Activated T-helper 17 cell treated with anti-CD3 and anti-CD28 coated beads, Interleukin-2, amount 50 U/mL, for 72 hours (primary cell): ENCODE measurements at places on chromosomes 7 and 10.
A peak's percentile ranks its signal among the peaks of the same experiment; 100 is the strongest.

DNA sequence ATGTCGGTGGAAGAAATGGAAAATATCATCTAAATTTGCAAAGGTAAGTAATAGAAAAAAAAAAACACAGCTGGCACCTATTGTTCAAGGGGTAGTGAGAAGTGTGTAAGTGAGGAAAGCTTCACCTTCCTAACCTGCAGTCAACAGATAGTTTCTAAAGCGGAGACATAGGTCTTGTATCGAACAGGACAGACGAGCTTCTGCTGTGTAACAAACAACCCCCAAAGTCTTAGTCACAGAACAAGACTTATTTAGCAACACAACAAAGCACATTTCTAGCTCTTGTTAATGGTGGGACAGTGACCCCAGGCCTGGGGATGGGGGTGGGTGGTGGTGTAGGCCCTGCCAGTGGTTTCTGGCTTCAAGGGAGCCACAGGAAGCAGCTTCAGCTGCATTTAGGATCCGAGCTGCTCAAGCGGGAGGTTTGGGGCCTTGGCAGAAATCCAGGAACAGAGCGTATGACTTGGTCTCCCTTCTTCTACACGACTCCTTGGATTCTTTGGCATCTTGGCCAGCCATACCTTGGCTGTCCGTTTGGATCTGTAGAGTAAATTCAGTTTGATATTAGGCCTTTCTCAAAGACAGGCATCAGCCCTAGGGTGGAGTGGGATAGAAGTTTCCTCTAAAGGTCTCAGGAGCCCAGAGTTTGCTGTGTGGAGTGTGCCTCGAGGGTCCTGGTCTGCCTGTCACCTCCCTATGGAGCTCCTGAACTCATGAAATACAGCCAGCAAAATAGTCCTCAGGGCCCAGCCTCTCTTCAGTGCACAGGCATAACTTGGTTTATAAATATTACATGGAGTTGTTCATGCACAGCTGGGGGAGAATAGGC is 56.9 kb upstream of the SHH start:
- no peak for ATAC-seq
- no peak overlapping the region for H3K4me3 ChIP-seq
- no peaks in the 10 kb centered on the region for H3K4me1 ChIP-seq
- H3K27me3 ChIP-seq = peaks cover 19% of the 10 kb centered on the region

DNA sequence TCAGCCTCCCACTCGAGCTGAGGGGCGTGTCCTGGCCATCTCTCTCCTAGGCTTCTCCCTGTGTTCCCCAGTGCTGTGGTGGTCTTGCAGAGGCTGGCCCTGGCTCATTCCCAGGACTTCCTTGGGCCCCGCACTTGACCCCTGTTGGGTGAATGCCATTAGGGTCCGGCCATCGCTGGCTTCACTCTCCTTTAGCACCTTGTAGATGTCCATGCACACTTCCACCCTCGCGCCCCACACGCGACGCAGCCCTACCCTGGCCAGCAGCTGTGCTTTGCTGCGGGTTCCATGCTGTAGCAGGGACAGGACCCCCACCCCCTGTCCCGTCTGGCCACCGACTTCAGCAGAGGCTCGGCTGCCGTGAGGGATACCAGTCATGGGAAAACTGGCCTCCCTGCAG is 46.3 kb downstream of the PITRM1 start:
- peaks cover 100% of the 10 kb centered on the region for H3K36me3 ChIP-seq
- peaks cover 3% of the 10 kb centered on the region for H3K4me1 ChIP-seq
- no peaks in the 10 kb centered on the region for H3K27me3 ChIP-seq
- no peak overlapping the region for H3K4me3 ChIP-seq
- H3K27ac ChIP-seq = no peak overlapping the region
- no peak for ATAC-seq

- H3K36me3 ChIP-seq = no peaks in the 10 kb centered on the region
- no peaks in the 10 kb centered on the region for H3K27me3 ChIP-seq
- ATAC-seq = peak; percentile 26
These were observed 17.3 kb downstream of the MGAM start for GRCh38 chr7:142012825-142013511.

DNA sequence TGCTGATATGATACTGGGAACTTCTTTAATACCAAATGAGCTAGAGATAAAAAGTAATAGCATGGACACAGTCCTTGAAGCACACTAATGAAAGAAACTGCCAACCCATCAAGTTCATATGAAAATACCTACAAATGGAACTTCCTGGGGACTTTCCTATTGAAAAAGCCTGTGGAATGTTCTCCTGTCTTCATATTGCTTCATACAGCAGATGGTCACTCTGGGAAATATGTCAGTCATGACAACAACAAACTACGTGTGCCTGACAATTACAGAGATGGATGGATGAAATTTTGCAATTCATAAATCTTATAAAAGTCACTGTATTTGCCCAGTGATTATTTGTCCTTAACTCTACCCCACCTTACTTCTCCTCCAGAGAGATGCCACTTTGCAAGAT is 106.6 kb upstream of the COL1A2 start:
- peaks cover 19% of the 10 kb centered on the region for H3K27me3 ChIP-seq
- H3K4me3 ChIP-seq = no peak overlapping the region
- H3K36me3 ChIP-seq = no peaks in the 10 kb centered on the region
- no peaks in the 10 kb centered on the region for H3K4me1 ChIP-seq
- H3K27ac ChIP-seq = no peak overlapping the region
- no peak for ATAC-seq

GRCh38 chr7:117993377-117994003 is 120.2 kb upstream of the CTTNBP2 start:
- ATAC-seq = peak; percentile 21
- H3K27me3 ChIP-seq = no peaks in the 10 kb centered on the region
- no peaks in the 10 kb centered on the region for H3K36me3 ChIP-seq
- no peak overlapping the region for H3K27ac ChIP-seq
- no peak overlapping the region for H3K4me3 ChIP-seq

- H3K4me3 ChIP-seq = no peak overlapping the region
- H3K27ac ChIP-seq = no peak overlapping the region
- H3K27me3 ChIP-seq = no peaks in the 10 kb centered on the region
- no peaks in the 10 kb centered on the region for H3K4me1 ChIP-seq
These were observed 988.6 kb downstream of the SORCS1 start for GRCh38 chr10:106175760-106176377.

DNA sequence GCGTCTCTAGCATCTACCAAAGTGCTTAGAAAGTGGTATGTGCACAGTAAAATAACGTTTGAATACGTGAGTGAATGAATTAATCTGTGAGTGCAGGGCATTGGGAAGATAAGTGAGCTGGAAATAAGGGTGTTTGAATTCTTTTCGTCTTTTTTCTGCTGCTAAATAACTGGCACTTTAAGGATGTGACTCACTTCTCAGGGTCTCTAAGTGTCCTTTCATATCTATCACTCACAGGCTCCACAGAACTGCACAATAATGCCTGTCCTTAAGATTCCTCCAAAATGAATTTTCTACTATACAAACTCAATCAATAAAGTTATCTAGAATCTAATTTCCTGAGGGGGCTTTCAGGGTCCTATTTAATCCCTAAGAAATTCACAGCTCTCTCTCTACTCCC is 3.2 kb upstream of the DGKB start:
- H3K4me1 ChIP-seq = no peaks in the 10 kb centered on the region
- no peaks in the 10 kb centered on the region for H3K36me3 ChIP-seq
- ATAC-seq = no peak
- no peak overlapping the region for H3K4me3 ChIP-seq
- no peaks in the 10 kb centered on the region for H3K27me3 ChIP-seq

- no peak overlapping the region for H3K4me3 ChIP-seq
- H3K27ac ChIP-seq = no peak overlapping the region
- peaks cover 12% of the 10 kb centered on the region for H3K27me3 ChIP-seq
- H3K4me1 ChIP-seq = no peaks in the 10 kb centered on the region
These were observed 12.7 kb downstream of the LDB3 start for GRCh38 chr10:86681047-86681446.

DNA sequence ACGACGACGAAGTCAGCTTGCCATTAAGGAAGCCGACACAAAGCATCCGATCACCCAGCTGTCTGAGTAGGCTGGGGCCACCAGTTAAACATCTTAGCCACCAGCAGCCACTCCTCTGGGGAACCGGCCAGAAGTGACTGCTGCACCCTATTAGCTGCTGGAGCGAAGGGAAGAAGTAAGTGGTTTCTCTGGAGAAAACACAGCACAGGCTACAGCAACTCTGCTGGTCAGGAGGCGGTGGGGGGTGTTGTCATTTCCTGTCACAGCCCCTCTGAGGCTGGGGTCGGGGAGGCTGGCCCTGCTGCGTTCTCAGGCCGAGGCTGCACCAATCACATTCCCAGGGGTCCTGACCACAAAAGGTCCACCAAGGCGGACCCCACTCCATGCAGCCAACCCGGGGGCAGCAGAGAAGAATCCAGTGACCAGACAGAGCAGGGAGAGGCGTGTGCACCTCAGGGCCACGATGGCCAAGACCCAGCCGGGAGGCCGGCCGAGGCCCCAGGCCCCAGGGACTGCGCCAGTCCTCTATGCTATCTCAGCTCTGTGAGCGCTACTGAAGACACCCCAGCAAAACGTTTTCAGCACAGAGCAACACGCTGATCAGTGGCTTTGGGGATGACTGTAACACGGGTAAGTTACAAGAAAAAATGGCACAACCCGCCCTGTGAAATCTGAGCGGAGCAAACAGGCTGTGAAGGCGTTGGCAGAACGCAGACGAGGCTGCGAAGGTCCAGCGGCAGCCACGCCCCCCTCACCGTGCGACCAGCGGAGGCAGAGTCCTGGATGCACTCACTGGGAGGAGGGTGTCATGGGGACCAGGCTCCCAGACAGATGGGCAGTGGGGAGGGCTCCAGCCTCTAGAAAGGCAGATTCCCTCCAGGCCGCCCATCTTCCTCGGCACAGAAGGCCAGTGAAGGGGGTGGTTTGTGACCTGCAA is 24.8 kb downstream of the STK32C start:
- H3K4me1 ChIP-seq = peaks cover 15% of the 10 kb centered on the region
- no peaks in the 10 kb centered on the region for H3K36me3 ChIP-seq
- H3K27me3 ChIP-seq = peaks cover 3% of the 10 kb centered on the region
- no peak overlapping the region for H3K27ac ChIP-seq

DNA sequence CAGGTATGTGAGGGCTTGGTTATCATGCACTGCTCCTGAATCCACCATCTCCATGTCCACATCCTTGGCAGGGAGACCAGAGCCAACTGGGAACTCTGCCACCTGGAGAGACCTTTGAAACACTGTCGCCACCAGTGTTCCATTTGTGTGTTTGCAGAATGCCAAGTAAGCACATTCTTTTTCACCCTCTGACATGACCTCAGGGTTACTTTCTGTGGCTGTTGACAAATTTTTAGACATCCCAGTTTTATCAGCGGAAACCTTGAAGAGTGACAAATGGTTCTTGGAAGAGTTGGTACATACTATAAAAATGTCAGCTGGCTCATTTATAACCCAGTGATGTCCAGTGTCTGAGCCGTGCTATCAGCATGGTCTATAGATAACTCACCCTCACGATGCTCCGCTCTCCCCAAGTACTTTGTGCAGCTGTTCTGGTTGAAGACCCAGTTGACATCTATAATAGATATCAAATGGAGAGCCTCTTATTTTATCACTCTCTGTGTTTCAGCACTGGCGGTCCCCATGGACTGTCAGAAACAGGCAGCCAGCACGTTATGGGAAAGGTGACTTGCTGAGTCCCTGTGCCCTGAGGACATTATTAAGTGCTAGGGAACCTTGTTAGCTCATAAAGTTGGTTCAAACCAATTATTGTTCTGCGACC is 563.1 kb upstream of the GALNT17 start:
- H3K4me1 ChIP-seq = no peaks in the 10 kb centered on the region
- no peak overlapping the region for H3K27ac ChIP-seq

- H3K4me1 ChIP-seq = no peaks in the 10 kb centered on the region
- no peak overlapping the region for H3K27ac ChIP-seq
- ATAC-seq = no peak
- no peak overlapping the region for H3K4me3 ChIP-seq
These were observed 15.3 kb downstream of the MYH16 start for GRCh38 chr7:99287779-99288534.

GRCh38 chr7:117250801-117251200 is 72.1 kb downstream of the WNT2 start:
- no peaks in the 10 kb centered on the region for H3K36me3 ChIP-seq
- H3K4me3 ChIP-seq = no peak overlapping the region
- no peaks in the 10 kb centered on the region for H3K4me1 ChIP-seq
- ATAC-seq = no peak
- H3K27ac ChIP-seq = no peak overlapping the region

- no peak for ATAC-seq
- no peak overlapping the region for H3K4me3 ChIP-seq
- no peaks in the 10 kb centered on the region for H3K36me3 ChIP-seq
- peaks cover 44% of the 10 kb centered on the region for H3K27me3 ChIP-seq
- H3K27ac ChIP-seq = no peak overlapping the region
These were observed 193.0 kb upstream of the C7orf33 start for GRCh38 chr7:148397551-148397950.

DNA sequence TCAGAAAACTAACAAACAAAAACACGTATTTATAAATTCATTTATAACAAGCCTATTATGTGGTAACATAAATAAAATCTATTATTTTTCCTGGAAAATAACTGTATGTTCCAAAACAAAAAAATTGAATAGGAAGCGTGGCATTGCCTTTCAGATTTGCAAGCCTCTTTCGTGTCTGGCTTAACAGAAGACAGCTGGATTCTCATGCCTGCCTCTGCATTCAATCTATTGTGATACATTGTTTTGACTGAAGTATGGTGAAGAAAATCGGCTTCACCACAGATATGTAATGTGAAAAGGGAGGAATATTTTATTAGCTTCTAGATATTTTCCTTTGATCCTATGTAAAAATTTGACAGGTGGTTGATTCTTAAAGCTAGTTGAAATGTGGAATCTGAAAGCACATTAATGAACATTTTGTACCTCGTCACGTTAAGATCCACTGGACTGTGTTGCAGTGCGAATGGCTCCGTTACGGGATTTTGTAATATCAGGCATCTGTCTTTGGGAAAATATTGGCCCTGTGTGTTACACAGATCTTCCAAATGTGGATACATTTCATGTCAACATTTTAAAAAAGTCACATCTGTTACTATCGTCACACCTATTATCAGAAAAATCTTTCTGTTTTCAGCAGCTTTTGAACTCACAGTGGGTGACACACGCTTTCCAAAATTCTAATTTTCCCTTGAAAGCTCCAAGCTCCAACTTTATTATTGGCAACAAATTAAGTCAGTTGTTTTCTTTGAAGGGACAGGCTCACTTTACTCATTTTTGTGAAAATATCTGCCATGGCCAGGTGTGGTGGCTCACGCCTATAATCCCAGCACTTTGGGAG is 26.2 kb downstream of the PALD1 start:
- H3K4me3 ChIP-seq = no peak overlapping the region
- ATAC-seq = no peak
- no peaks in the 10 kb centered on the region for H3K4me1 ChIP-seq
- no peaks in the 10 kb centered on the region for H3K36me3 ChIP-seq
- no peaks in the 10 kb centered on the region for H3K27me3 ChIP-seq

- H3K4me3 ChIP-seq = no peak overlapping the region
- peak overlapping the region; percentile 54 for H3K27ac ChIP-seq
- peaks cover 6% of the 10 kb centered on the region for H3K4me1 ChIP-seq
- H3K27me3 ChIP-seq = no peaks in the 10 kb centered on the region
- H3K36me3 ChIP-seq = peaks cover 63% of the 10 kb centered on the region
These were observed 45.2 kb downstream of the EZH2 start for GRCh38 chr7:148838905-148839304.

GRCh38 chr10:45550903-45551786 is 121.4 kb downstream of the ZFAND4 start:
- H3K36me3 ChIP-seq = peaks cover 10% of the 10 kb centered on the region
- H3K27me3 ChIP-seq = no peaks in the 10 kb centered on the region
- peaks cover 8% of the 10 kb centered on the region for H3K4me1 ChIP-seq
- no peak overlapping the region for H3K4me3 ChIP-seq
- peak overlapping the region; percentile 12 for H3K27ac ChIP-seq
